ENCODE measurements at places on chromosomes 3 and 15. TPM values are rescaled to one million over a fixed set of nuclear protein-coding genes. Genes with fewer than 3 reads are reported as not detected.

DNA sequence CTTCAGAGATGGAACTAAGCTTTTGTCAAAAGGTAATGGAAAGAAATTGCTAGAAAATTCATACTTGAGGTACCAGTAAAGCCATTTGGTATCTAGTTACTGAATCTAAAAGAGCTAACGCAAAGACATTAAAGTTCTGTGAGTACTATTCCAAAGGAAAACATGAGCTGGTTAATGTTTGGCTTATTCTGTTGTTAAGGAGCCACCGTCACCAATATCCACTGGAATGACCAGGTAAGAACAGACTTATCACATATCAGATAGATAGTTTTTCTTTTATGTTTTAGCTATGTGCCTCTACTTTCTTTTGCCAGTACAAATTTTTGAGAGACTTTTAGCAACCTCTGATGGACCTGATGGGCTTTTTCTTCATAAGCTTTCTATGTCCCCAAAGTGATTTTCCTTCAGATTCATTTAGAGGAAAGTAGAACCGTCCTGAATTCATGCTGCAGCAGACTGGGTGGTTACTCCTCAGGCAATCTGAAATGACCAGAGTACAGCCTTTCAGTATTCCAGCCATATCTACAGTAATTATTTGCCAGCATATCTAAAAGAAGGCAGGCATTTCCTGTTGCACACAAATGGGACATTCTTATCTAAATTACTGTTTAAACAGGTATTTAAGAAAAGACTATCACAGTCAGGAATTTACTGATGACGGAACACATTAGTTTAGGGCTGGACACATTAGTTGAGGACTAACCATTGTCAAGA lies 274.1 kb downstream of the MECOM start:
- no peak for DNase-seq

- DNase-seq, result no peak
Observed at GRCh38 chr15:72420576-72420975, 22.5 kb downstream of the TMEM202 start.

GRCh38 chr15:32687556-32687955 lies 30.2 kb upstream of the GREM1 start:
- no peak for DNase-seq

GRCh38 chr3:61589856-61590255 lies 28.5 kb downstream of the PTPRG start:
- DNase-seq, result no peak

GRCh38 chr3:87272718-87273341 lies 3.6 kb downstream of the POU1F1 start:
- DNase-seq, result no peak

GRCh38 chr3:182117583-182117982 lies 405.9 kb downstream of the SOX2 start:
- no peak for DNase-seq

DNA sequence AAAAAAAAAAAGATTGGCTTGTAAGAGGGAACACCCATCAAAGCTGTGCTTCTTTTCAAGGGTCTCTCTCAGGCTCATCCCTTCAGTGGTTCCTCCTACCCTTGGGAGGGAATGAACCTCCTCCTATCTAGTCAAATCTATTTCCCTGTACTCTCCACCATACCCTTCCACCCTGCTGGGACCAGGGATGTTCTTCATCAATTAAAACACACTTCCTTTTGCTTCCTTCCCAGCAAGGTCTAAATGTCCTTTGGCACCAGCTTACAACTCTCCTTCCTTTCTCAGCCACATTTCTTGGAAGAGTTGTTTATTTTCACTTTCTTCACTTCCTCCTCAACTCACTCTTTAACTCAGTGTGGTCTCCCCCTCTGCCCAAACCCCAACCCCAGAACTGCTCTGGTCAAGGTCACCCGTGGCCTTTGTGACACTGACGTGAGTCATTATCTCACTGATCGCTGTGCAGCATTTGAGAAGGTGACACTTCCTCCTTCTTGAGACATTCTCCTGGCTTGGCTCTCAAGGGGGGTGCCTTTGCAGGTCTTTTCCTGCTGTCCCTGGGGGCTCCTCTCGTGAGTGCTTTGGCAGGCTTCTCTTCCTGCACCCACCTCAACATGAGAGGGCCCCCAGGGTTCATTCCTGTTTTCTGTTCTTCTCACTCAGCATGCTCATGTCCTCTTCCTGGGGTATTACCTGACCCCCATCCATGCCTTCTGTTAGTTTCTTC lies 210.5 kb upstream of the TLE3 start:
- no peak for DNase-seq

DNA sequence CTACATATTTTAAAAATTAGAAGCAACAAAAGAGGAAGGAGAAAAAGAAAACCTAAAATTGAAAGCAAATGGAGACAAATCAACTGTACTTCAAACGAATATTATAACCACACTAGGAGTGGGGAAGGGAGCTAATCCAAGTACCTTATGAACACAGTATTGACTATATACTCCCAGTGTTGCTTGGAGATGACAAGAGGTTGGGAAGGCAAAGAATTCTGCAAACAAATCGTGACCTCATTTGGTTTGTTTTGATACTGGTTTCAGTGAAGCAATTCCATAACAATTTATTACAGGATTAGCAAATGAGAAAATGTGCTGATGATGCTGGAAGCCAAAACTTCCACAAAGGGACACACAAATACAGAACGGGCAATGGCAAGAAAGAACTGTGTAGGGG lies 268.1 kb downstream of the ULK4 start:
- no peak for DNase-seq

DNA sequence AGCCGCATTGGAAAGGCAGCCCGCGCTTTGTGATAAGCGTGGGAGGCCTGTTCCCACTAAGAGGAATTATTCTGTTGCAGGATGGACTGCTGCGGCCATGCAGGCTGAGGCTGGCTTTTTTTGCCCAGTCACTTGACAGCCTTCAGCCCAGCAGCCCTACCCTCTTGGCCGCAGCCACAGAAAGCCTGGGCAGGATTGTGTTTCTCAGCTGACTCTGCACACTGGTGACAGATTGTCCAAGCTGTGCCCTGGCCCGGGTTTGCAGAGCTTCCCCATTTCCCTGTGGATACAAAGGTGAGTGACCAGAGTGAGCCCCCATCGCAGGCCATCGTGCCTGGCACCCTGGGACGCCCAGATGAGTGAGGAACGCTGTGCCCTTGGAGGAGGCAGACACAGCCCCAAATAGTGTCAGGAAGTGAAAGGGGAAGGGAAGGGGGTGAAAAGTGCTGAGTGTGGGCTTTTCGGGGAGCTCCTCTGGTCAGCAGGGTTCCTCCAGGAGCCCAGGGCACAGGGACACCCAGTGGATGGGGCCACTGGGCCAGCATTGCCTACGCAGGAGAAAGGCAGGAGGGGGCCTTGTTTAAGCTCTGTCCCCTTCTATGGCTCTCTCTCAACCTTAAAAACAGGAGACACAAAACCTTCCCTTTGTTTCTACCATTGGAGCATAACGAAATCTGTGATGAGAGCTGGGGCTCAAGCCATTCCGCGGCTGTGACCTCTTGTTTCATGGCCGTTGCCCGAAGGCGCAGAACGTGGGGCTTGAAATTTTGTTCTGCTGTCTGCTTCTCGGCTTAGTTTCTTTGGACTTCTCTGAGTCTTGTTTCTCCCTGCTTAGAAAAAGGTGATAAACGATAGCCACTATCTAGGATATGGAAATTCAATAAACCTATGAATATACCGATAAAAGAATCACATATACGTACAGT lies 91.5 kb upstream of the MEF2A start:
- DNase-seq, result no peak

- DNase-seq, result no peak
Observed at GRCh38 chr3:160403028-160403545, 3.6 kb downstream of the SMC4 start.

- DNase-seq, result no peak
Observed at GRCh38 chr3:193673845-193674244, 80.8 kb downstream of the OPA1 start.

DNA sequence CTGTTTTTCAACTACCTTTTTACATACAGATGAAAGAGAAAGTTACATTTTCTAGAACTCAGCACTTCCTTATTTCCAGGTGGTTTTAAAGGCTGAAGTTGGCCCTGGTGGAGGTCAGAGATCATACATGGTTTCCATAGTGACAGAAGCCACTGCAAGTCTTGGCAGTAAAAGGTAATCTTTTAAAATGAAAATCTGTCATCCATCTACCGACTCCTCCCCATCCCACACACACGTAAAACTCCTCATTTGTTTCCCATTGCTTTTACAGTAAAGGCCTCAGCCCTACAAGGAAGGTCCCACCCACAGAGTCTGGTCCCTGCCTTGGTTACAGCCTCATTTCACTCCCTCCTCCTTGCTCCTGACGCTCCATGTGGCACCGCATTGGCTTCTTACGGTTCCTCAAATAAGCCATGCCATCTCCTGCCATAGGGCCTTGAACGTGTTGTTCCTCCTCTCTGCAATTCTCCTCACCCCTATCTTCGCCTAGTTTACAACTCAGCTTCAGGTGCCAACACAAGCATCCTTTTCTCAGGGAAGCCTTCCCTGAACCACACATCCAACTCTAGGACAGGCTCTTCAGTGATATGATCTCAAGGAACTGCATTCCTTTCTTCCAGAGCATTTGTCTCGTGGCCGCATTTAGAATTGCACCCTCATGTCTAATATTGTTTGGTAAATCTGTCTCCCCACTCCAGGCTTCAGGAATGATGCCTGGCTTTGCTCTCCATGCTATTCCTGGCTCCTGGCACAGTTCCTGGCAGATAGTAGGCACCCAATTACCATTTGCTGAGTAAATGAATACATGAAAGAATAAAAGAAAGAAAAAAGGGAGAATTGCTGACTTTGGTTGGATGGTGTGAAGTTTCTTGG lies 2.6 kb downstream of the CYP19A1 start:
- DNase-seq, result no peak

DNA sequence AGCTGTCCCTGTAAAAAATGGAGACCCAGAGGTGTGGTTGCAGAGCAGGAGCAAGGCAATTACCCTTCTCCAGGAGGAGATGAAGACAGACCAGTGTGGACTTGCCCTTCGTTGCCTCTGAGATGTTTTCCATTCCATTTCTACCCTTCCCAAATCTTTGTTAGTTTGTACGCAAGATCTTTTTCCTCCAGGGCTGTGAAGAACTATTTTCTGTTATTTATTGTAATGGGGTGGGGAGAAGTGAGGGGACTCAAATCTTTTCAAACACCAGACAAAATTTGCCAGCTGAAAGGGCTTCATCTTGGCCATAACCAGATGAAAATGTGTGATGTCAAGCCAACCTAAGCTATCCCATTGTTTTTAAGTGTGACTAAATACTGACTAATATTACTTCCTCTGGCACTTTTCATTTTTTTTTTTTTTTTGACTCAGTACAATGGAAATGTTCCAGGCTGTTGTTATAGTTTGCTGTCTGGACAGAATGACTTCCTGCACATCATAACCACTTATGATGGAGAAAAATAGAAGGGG lies 271.3 kb upstream of the TPRG1 start:
- no peak for DNase-seq

DNA sequence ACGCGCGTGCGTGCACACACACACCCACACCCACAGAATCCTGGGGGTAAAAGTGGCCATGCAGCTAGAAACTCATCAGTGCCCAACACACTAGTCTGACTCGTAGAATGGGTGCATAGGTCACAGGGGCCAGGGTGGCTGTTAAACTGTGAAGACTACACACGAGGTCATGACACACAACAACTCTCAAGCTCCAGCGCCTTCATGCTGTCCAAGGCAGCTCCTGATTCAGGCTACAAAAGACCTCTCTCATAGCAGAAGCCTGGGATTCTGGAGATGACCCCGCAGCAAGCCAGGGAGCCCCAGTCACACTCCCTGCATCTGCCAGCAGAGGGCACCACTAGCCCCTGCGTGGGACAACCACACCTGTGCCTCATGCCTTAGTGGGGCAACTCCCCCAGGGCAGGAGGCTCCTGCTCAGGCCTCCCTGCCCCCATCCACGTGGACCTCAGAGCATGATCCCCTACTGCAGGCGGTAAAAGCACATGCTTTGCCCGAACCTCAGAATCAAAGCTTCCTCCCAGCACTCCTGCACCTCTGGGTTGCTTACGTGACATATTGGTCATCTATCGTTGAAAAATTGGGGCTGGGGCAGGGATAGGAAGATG lies 93.1 kb downstream of the LRIG1 start:
- no peak for DNase-seq

- no peak for DNase-seq
Observed at GRCh38 chr3:177673112-177673914, 476.0 kb upstream of the TBL1XR1 start.

GRCh38 chr3:99176169-99176964 lies 274.9 kb upstream of the DCBLD2 start:
- DNase-seq, result no peak

The RTP1 gene
- total RNA-seq, result not detected

The PARP3 gene
- 10.9 TPM for total RNA-seq

The VPS33B gene
- total RNA-seq, result 12.2 TPM

The VIPR1 gene
- total RNA-seq, result 31.0 TPM

The RARRES1 gene
- total RNA-seq, result 63.8 TPM

The SLC2A2 gene
- total RNA-seq, result not detected

The FBN1 gene
- 300 TPM for total RNA-seq

The ZKSCAN7 gene
- total RNA-seq, result 2.5 TPM

The GOLGA6A gene
- total RNA-seq, result 0.14 TPM

The IMPG2 gene
- 0.21 TPM for total RNA-seq

The C2CD4A gene
- total RNA-seq, result not detected

The TRAT1 gene
- not detected for total RNA-seq

The NANOGP8 gene
- not detected for total RNA-seq

Data from thoracic aorta (tissue), 2 donors.